ENCODE measurements at places on chromosomes 16 and 17.

DNA sequence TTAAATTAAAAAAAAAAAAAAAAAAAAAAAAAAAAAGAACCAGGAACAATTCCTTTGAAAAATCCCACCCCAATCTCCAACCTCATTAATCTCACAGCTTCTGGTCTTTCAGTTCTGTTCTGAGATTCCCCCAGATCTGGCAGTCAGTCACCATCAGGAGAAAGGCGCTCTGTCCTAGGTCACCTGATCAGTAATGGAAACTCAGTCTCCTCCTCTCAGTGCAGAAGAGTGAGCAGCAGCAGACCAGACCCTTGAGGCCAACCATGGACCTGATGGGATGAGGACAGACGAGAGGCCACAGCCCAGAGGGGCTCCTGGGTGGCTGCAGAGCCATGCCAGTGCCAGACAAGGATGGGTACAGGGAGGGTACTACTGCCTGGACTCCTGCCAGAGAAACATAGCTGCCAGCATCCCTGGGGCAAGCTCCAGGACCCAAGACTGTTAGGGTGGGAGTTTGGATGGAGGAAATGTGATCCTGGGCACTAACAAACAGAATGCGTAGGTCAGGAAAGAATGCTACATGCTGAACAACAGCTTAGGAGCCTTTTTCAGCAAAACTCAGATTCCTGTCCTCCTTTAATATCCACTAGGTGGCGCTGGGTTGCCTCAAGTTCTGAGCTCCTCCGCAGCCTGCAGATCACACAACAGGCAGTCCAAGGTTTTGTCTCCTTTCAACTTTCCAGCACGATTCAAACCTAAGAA is 28.7 kb downstream of the MPG start:
- DNase-seq: peak; percentile 84

GRCh38 chr16:64880994-64881393 is 240.9 kb downstream of the CDH11 start:
- DNase-seq: no peak

GRCh38 chr16:1859650-1860049 is 12.3 kb downstream of the MEIOB start:
- no peak for DNase-seq

DNA sequence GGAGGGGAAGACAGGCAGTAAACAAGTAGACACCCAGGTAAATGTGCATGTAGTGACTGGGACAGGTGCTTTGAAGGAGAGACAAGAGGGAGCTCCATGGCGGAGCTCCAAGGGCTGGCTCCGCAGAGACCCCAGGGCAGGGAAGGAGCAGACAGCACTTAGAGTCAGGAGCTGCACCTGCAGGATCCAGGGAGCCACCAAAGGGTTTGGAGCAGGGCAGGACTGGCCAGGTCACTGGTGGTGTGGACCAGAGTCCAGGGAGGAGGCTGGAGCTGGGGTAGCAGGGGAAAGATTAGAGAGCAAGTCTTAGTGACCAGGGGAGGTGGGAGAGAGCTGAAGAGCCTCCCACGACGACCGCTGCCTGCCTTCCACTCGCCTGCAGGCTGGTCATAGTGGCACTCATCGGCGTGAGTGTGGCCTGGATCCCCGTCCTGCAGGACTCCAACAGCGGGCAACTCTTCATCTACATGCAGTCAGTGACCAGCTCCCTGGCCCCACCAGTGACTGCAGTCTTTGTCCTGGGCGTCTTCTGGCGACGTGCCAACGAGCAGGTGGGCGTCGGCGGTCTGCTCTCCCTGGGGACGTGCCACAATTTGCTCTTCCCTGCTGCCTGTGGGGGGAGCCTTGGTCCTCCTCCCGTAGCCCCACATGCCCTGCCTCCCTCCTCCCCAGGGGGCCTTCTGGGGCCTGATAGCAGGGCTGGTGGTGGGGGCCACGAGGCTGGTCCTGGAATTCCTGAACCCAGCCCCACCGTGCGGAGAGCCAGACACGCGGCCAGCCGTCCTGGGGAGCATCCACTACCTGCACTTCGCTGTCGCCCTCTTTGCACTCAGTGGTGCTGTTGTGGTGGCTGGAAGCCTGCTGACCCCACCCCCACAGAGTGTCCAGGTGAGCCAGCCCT is 14.7 kb upstream of the FAM83G start:
- DNase-seq: no peak

GRCh38 chr16:11446566-11447119 is 101.4 kb downstream of the RMI2 start:
- DNase-seq: no peak

DNA sequence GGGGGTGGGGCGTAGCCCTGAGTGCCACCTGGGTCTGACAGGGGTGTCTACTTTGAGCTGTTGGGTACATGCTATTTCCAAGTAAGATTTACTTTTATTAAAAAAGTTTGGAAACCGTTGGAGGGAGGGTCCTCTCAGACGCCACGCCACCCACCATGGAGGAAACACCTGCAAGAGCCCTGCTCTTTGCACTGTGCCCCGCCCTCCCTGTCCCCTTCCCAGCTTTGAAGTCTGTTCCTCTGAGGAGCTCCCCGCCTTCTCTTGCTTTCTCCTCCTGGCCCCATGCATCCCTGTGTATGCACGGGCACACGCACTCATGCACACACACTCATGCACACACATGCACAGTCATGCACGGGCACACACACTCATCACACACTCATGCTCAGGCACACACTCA is 15.5 kb downstream of the ADGRG1 start:
- DNase-seq: no peak

DNA sequence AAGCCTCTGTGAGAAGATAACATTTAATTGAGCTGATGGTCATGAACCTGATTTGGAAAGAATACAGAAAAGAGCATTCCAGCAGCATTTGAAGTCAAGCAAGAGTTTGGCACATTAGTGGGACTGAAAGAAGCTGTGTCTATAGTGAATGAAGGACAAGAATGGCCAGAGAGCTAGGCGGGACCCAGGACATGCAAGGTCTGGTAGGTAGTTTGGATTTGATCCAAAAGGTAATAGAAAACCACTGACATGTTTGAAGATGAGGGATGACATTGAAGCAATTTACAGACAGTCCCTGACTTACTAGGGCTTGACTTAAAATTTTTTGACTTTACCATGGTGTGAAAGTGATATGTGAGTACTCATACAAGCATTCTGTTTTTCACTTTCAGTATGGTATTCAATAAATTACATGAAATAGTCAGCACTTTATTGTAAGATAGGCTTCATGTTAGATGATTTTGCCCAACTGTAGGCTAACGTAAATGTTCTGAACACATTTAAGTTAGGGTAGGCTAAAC is 7.6 kb downstream of the CYB5B start:
- no peak for DNase-seq

GRCh38 chr16:56399047-56399446 is 26.3 kb downstream of the AMFR start:
- DNase-seq: no peak

DNA sequence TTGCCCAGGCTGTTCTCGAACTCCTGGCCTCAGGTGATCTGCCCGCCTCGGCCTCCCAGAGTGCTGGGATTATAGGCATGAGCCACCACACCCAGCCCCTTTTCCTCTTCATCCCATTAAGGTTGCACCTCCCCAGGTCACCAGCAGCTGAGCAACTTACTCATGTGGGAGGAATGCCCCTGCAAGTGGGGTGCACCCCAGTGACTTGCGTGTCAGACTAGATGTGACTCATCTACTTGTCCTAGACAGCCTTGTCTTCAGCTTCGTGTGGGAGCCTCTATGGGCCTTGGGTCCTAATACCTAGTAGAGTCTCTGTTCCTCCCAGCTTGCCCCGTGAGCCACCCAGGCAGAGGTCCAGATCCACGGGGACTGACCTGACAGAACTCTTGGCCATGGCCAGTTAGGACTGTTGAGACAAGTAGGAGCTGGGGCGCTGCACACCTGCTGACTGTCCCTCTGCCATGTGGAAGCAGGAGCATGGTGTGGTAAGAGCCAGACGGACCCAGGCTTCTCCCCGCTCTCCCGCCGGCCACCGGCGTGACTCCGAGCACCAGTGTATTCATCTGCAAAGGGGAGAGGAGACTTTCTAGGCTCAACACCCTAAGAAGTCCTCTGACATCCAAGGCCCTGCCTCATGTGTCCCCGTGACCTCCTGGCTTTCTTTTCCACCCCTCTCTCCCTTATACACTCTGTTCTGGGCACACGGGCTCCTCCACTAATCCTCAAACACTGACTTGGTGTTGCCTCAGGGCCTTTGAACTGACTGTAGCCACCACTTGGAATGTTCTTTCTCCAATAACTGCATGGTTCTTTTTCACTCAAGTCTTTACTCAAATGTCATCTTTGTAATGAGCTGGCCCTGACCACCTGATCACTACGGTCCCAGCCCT is 11.6 kb upstream of the CBX4 start:
- no peak for DNase-seq

- DNase-seq: peak; percentile 72
These were observed at the start of gene DHX58 for GRCh38 chr17:42112552-42113176. Gene DHX58, minus strand, starts transcription at chr17:42112714. Its CDS starts 822 bp downstream, at chr17:42111892.

DNA sequence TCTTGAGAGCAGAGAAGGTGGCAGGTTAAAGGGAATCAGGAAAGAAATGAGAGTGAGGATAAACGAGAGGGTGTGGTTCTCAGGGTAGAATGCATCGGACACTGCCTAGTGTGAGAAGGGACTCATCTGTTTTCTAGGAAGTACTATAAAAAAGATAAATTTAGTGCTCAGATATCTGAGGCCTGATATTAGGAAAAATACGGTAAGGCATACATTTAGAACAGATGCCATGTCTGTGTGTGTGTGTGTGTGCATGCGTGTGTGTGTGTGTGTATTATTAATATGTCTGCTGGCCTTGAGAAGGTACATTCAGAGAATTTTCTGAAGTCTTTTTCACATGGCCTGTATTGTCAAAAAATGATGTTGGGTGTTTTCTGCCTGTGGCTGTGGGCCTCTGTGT is 414.8 kb downstream of the MAF start:
- DNase-seq: no peak

DNA sequence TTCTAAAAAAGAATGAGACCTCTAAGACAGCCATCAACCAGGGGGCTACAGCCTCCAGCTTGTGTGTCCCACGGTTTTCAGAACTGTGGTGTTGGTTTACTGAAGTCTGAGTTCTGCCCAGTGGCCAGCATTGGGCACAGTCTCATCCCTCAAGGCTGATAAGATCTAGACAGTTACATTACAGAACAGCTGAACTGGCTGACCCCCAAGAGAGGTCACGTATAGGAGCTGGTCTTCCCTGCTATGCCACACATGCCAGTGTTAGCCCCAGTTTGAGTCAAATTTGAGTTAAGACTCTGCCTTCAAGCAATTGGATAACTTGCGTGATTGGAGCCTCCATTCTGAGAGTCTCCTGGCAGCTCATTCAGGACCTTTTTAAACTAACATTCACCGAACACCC is 14.8 kb upstream of the NUP93 start:
- no peak for DNase-seq

GRCh38 chr16:13772782-13773181 is 147.2 kb upstream of the ERCC4 start:
- DNase-seq: no peak

GRCh38 chr16:82232806-82233205 is 62.8 kb upstream of the MPHOSPH6 start:
- DNase-seq: no peak

- DNase-seq: no peak
These were observed 68.1 kb upstream of the ZNF750 start for GRCh38 chr17:82907797-82908542.

DNA sequence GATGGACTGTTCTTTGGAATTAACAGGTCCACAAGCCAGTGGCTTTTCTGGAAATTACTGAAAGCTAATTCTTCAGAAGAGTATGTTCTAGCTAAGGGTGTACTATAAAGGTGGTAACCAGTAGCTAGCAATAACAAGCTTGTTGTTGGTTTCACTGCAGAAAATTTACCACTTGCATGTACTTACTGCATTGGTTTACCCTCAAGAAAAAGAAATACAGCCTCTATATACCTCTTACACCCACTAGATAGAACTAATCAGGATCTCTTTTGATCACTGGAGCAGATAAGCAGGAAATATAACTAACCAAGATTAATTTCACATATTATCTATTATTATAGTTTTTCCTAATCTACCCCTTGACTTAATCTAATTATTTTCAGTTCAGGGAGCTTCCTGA is 184.9 kb upstream of the TBX2 start:
- no peak for DNase-seq

DNA sequence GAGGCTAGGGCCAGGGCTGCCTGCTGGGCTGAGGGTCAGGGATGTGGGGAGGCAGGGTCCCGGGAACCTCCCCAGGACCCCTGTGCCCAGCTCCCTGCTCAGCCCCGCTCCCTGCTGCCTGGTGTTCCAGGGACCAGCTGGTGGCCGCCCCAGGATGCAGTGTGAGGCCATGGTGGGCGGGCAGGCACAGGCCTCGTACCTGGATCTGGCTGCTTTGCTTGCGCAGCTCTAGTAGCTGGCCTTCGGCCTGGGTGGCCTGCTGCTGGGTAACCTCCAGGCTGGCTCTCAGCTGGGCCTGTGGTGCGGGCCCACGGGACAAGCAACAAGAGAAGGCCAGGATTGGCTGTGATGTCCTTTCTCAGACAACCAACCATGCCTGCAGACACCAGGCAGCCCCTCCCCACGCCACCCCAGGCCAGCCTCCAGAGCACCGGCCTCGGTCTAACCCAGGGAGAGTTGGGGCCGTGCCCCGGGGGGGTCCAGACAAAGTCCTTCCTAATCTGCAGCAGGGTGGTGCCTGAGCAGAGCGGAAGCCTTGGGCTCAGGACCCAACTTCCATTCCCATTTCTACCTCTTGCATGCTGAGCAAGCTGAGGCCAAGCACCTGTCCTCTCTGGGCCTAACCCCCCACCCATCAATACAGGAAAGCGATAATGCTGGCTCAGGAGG is 4.1 kb downstream of the TRIM65 start:
- no peak for DNase-seq
